ENCODE measurements at places on chromosomes 4 and X. TPM values are rescaled to one million over a fixed set of nuclear protein-coding genes. Genes with fewer than 3 reads are reported as not detected.

Gene GRID2
- total RNA-seq = 2.1 TPM

Gene RPL9
- 831 TPM for total RNA-seq

Gene KIAA1210
- 0.98 TPM for total RNA-seq

Gene USP17L27
- total RNA-seq = not detected

Gene GRIA3
- 9.7 TPM for total RNA-seq

Gene SMARCA1
- total RNA-seq = 55.7 TPM

Gene S100P
- not detected for total RNA-seq

Gene FAM47C
- not detected for total RNA-seq

Gene DMRTC1B
- 1.8 TPM for total RNA-seq

Gene FAM184B
- not detected for total RNA-seq

Gene CXCL1
- not detected for total RNA-seq

Gene SHROOM4
- 0.96 TPM for total RNA-seq

Gene AADAT
- total RNA-seq = 28.4 TPM

Gene AWAT2
- not detected for total RNA-seq

Gene ARX
- total RNA-seq = 0.98 TPM

Gene GPR119
- not detected for total RNA-seq

Gene ZNF732
- 1.3 TPM for total RNA-seq

Gene EMCN
- not detected for total RNA-seq

Gene POU4F2
- 1.8 TPM for total RNA-seq

Gene ZXDA
- 3.4 TPM for total RNA-seq

Gene SPANXA1
- not detected for total RNA-seq

Data from glutamatergic neuron (in vitro differentiated cells).